Astrocyte of the cerebellum (primary cell): ENCODE measurements at places on chromosomes 2 and 18.

DNA sequence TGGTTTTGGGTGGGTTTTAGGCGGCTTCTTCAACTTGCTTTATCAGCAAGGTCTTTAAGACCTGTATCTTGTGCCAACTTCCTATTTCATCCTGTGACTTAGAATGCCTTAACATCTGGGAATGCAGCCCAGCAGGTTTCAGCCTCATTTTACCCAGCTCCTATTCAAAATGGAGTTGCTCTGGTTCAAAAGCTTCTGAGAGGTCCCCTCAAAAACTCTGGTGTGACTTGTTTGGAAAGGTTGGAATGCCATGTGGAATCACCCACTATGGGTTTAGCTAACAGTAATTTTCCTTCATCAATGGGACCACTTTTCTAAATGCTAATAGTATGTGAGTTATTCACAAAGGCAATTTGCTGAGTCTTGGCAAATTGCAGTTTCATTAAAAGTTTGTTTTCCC lies 509.4 kb upstream of the SMIM21 start:
- no peak for DNase-seq

DNA sequence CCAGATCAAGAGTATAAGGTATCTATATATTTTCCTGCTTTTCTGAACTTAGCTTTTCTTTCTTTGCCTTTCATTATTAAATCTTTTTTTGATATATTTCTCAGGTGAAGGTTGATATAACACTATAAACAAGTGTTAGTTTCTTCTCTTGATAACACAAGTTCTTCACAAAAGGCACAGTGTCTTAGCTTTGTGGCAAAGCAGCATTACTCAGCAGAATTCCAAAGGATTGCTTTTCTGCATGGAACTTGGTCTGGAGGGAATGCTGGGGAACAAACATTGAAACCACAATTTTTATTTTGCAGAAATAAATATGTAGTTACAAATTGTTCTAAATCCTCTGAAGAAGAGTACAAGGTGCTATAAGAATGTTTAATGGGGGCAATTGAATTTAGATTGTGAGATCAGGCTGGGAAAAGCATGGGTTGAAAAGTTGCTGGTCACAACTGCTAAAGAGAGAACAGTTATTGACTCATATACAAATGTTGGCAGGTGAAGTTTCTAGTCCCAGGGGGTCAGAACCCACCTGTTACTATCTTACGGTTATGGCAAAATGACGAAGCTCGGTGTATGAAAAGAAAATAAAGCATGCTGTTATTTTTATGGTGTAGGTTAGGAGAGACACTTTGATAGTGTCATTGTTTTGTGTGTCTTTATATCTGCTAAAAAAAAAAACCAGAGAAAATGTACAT lies 68.2 kb downstream of the UBR3 start:
- no peak for DNase-seq

- no peak for DNase-seq
Measured at GRCh38 chr2:163736433-163737189, 803 bp upstream of the FIGN start.

DNA sequence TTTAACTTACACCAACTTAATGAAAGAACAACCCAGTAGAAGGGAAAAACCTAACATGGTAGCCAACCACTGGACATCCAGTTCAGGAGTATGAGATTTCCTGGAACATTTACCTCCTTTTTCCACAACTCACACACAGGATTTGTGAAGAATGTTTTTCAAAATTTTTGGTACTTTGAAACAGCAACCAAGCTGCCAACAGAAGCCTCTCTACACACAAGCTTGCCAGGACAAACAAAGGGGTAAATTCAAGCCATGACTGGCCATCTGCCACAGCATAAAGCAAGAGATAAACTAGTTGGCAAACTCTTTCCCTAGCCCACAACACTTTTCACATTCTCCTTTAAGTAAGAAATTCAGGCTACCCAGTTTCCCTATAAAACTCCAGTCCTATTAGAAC lies 21.4 kb downstream of the MGAT4A start:
- peak; percentile 1 for DNase-seq

GRCh38 chr2:143940720-143941119 lies 579.2 kb downstream of the ZEB2 start:
- DNase-seq: no peak

- no peak for DNase-seq
Measured at GRCh38 chr2:44906972-44907371, 34.5 kb upstream of the SIX3 start.

- no peak for DNase-seq
Measured at GRCh38 chr2:55999790-56000189, 76.2 kb upstream of the EFEMP1 start.
